CD4-positive, alpha-beta T cell treated with Interleukin-17A for 4 hours (primary cell): ENCODE measurements at places on chromosomes 2 and 18.

DNA sequence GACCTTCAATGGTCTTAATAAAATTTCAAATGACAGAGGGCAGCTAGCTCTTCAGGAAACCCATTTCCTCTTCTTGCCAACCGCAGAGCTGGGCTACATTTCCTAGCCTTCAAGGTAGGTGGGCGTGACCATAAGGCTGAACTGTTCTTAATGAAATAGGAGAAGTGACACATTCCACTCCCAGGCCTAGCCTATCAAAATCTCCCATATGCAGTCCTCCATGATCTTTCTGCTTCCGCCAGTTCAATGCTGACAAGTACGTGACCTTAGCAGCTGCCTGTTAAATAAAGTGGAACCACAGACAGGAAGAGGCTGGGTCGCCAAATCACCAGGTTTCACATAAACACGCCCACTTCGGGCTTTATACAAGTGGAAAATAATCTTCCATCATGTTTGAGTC is 13.2 kb downstream of the SERPINE2 start:
- DNase-seq: peak; percentile 68

GRCh38 chr2:191938779-191939178 is 91.9 kb upstream of the CAVIN2 start:
- no peak for DNase-seq

DNA sequence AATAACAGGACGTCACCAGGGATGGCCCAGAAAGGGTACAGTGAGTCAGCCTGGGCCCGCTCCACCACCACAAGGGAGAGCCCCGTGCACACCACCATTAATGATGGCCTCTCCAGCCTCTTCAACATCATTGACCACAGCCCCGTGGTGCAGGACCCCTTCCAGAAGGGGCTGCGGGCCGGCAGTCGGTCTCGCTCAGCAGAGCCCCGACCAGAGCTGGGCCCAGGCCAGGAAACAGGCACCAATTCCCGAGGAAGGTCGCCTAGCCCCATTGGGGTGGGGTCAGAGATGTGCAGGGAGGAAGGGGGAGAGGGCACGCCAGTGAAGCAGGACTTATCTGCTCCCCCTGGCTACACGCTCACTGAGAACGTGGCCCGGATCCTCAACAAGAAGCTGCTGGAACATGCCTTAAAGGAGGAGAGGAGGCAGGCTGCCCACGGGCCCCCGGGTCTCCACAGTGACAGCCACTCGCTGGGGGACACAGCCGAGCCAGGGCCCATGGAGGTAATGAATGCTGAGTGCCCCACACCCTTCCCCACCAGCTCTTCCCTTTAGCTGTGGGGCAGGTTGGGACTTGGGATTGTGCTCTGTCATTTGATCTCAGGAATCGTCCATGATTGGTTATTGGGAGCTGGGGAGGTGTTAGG is 120.5 kb downstream of the MTCL1 start:
- DNase-seq: no peak

- no peak for DNase-seq
These were observed 105.8 kb downstream of the GALNT14 start for GRCh38 chr2:31032475-31032874.

GRCh38 chr2:60453872-60454271 is 99.6 kb downstream of the BCL11A start:
- no peak for DNase-seq

- no peak for DNase-seq
These were observed 78.0 kb upstream of the RPL31 start for GRCh38 chr2:100924122-100924519.

- no peak for DNase-seq
These were observed 144.8 kb downstream of the SMAD7 start for GRCh38 chr18:48805826-48806535.

DNA sequence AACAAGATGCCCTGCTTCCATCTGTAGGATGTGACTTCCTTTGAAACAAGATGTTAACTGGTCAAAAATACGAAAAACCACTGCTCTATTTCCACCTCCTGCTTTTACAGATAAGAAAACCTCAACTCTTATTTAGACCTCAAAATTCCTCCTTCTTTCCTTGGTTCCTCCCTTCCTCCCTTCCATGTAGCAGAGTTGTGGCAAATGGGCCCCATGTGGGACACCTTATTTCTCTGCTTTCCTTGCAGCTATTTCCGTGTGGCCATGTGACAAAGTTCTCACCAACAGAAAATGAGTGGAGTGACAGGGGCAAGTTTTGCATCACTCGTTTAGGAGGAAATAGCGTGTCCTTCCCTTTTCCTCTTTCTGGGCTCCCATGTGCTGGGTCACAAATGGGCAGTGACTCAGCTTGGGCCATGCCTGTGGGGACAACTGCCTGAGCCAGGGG is 69.4 kb upstream of the SMAD2 start:
- no peak for DNase-seq

GRCh38 chr2:190679813-190680591 is 31.1 kb downstream of the NAB1 start:
- DNase-seq: peak; percentile 75

- DNase-seq: no peak
These were observed 69.5 kb downstream of the BAZ2B start for GRCh38 chr2:159546716-159547430.

GRCh38 chr2:102301867-102302362 is 9.4 kb upstream of the IL1RL1 start:
- DNase-seq: peak; percentile 52

DNA sequence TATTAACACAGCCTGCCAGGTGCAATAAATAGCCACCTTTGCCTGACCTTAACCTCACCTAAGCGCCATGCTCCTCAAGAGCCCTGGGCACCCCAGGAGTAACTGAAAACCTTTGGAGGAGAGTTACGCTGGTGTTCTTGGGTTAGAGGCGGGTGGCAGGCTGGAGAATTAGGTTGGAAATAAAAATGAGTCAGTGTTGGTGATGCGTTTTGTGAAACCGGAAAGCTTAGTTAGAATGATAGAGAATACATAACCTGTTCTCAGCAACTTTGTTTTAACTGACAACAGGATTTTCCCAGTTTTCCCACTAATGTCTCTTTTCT is 17.0 kb downstream of the LRRFIP1 start:
- DNase-seq: no peak

DNA sequence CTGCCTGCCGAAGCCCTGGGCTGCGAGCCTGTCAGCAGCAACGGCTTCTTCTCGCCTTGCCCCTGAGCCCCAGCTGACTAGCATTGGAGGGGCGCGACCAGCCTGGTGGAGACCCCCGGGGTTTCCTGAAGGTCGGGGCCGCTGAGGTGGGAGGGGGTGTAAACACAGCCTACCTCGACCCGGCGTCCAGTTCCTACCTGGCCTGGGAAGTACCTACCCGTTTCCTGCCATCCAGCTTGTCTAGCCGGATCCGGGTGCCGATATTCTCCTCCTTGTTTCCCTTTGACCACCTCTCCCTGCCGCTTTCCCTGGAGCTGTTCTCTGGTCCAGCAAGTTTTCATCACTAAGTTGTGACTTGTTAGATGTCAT is 511 bp downstream of the MOB4 start:
- no peak for DNase-seq

- no peak for DNase-seq
These were observed 722 bp upstream of the C2orf15 start for GRCh38 chr2:99140860-99141109.

DNA sequence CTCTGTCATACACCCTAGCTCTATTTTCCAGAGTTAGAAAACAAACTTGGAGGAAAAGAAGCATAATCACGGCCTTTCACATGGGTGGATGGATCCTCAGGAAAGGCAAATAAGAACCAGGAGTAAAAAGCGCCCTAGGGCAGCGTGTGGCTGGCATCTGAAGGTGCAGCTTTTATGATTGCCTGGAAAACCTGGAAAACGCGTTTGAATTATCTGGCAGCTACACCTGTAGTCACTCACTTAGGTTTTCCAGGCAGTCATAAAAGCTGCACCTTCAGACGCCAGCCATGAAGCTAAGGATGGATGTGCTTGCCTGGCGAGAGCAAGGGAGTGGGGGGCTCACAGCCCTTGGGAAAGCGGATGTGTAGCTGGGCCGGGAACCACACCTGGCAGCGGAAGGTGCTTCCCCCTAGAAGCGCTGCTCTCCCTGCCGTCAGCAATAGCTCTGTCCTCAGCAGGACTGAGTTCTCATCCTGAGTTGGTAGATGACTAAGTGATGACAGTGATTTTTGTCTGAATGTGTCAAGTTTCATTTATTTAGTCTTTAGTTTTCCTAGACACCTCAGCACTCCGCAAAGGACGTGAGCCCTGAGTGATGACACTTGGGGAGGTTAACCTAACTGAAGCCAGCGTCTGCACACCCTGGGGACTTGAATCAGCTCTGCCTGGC is 82.0 kb downstream of the DCDC2C start:
- DNase-seq: no peak

DNA sequence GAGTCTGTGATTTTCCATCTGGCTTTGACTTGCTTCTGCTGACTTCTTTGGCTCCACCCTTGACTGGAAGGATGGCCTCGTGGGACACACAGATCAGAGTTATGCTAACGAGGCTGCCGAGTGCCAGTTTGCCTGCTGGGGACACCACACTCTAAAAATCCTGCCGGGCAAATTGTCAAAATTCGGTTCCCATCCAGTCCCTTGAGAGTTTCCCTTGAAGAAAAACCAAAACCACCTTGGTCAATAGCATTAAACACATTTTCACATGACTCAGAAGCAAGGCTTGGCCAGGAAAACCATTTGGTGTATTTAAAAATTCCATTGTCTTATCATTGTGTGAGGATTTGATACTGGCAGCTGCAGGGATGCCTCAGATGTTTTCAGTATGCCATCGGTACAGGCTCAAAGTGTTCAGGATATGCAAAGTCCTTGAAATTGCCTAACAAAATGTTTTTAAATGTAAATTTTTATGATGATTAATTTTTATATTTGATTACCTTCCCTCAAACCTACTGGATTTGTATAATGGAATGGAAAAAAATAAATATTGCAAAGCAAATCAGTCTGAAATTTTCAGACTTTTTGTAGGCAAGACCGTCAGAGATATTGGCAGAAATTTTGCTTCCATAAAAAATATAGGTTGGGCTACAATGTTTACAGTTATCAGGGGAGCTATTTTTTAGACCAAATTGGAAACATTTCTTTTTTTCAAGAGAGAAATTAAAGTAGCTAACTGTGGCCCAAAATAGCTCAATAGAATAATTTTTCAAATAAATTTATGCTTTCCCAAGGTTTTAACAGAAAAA is 41.6 kb downstream of the KCNE4 start:
- no peak for DNase-seq

DNA sequence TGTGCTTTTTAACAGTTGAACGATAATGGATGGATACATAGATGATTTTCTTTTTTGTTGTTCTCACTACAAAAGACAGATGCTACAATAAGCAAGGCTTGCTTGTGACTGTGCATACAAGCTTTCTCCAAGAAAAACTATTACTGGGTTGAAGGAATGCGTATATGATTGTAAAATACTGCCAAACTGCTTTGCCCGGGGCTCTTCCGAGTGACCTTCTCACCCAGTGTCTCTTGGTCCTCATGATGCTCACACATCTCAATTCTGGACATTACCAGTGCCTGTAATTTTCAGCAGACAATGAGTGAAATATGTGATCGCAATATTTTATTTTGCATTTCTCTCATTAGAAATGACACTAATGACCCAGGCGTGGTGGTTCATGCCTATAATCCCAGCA is 35.9 kb downstream of the INPP5D start:
- no peak for DNase-seq

DNA sequence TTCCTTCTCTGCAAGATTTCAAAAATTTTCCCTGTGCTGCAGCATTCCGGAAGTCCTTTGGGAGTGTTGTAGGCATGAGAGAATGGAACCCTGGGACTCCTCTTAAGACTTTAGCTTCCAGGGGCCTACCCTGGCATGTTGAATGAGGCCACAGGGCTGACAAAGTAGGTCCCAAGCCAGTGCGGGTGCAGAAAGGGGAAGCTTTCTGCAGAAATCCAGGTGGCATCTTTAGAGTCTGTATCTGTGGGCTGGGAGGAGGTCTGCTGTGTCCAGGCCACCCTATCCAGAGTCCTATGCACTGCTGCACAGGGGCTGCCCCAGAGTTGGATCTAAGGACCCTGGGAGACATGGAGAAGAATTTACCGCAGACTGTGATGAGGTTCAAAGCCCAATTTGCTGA is 1.9 kb upstream of the SIX2 start:
- DNase-seq: no peak

DNA sequence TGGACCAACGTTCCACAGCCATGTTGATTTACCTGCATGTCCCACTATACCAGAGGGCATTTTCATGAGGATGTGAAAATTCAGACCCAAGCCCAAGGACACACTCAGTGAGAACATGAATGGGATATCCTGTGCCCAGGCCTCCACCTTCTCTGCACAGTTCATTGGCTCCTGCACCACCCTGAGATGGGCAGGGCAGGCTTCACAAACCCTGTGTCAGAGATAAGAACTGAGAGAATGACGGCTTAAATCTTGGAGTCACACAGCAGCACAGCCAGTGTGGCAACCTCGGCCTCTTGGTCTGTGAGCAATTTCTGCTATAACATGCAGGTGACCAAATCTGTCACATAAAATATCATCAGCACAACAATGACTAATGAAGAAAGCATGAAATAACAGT is 71.9 kb downstream of the UXS1 start:
- DNase-seq: no peak

GRCh38 chr2:241558532-241559322 is at the start of gene BOK:
Gene BOK, plus strand, starts transcription at chr2:241558745. Its CDS starts 739 bp downstream, at chr2:241559484.
- peak; percentile 6 for DNase-seq

DNA sequence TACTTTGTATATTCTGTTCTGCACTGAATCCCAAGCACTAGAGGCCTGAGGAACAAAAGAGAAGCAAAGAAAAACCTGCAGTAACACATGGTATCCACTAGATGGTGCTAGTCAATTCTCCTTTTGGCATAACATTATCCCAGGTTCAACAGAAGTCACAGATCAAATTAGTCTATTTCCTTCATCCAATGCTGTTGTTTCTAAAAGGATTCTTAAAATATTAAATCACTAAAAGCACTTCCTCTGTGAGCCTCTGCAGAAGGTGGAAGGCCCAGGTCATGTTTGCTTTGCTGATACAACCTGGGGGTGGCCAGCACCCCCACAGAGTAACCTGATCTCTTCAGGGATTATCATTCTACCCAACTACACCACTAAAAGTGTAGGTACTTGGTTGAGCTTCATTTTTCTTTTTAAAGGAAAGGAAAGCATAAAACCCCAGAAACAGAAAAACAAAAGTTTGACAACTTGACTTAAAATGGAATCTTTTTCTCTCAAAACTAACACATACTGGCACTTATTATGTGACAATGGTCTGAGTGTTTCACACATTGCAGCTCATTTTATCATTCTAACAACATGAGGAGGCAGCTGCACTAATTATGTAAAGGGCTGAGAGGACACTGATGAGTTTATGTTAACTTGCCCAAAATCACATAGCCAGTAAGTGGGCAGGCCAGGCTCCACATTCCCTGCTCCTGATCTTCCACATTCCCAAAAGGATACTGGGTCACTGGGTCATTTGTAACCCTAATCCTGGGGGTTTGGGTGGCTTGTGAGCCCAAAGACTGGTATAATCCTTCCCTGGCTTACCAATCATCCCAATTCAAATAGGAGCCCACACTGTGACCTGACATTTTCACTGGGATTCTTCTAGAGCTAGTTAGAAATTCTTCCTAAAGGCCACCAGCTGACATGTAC is 66.8 kb upstream of the DNER start:
- no peak for DNase-seq

- DNase-seq: no peak
These were observed 82.9 kb downstream of the DYSF start for GRCh38 chr2:71536226-71536671.
